ENCODE measurements at places on chromosomes 1 and 21.

- DNase-seq = no peak
Measured at GRCh38 chr1:45013551-45014209, 1.6 kb downstream of the UROD start.

DNA sequence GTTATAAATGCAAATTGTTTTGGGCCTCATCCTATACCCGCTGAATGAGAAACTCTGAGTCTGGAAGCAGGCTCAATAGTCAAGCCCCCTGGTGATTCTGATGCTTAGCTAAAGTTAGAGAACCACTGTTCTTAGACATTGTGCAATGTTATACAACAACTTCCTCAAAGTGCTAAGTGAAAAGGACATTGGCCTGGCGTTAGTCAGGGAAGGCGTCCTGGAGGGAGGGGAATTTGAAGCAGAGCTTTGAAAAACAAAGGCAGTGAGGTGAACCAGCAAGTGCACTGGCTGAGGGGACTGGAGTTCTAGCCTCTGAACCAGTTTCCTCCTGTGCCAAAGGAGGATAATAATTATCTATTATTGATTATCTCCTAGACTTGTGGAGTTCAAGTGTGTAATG, 5.1 kb downstream of the CD1D start:
- DNase-seq = no peak

DNA sequence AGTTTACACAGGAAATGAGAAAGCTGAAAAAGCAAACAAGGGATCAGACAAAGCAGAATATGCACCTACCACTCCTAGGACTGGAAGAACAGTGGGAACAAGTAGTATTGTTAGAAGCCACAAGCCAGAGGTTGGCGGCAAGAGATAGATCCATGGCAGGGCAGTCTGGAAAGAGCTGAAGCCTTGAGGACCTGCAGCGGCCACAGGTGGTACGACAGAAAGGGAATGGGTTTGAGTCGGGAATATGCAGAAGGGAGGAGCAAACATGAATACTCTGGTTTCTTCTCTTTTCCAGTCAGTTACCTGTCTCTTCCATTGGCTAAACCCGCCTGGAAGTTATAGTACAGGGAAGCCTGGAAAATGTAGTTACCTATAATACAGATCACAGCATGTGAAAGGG, 3.9 kb upstream of the PCNX2 start:
- no peak for DNase-seq

GRCh38 chr1:5936126-5936525, 56.1 kb downstream of the NPHP4 start:
- no peak for DNase-seq

DNA sequence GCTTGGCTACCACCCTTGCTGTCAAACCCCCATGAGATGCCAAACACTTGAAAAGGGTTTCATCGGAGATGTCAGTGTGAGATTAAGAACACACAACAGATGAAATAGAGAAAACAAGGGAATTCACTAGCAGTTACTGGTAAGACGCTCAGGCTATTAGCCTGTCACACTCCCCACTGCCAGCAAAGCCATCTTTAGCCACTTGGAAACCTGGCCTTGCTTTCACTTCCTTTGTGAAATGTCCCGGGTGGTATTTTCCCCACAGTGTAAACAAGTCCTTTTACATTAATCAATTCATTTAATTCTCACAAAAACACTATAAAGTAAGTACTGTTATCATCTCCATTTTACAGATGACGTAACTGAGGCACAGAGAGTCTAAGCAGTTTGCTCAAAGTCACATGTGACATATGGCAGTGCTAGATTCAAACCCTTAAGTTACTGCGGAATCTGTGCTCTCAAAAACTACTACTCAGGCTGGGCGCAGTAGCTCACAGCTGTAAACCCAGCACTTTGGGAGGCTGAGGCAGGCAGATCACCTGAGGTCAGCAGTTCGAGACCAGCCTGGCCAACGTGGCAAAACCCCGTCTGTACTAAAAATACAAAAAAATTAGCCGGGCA, 32.7 kb upstream of the KHDRBS1 start:
- no peak for DNase-seq

GRCh38 chr1:68782890-68783289, 286.0 kb upstream of the DEPDC1 start:
- no peak for DNase-seq

DNA sequence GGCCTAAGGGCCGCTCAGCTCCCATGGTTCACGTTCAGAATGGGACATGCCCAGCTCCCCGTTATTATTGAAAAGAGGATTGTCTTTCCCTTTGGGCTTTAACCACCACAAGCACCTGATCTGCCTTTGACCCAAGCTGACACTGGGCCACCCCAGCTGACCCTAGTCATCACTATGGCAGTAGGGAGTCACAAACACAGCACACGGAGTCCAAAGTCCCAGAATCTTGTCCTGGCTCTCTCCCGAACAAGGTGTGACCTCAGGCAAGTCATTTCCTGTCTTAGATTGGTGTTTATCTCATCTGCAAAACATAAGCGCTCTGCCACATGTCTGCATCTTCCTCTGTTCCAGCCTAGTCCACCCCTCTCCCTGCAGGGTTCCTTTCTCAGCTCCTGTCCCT, 31.5 kb downstream of the IGFN1 start:
- no peak for DNase-seq

- no peak for DNase-seq
Measured at GRCh38 chr1:1428174-1428573, 7.1 kb upstream of the ANKRD65 start.

DNA sequence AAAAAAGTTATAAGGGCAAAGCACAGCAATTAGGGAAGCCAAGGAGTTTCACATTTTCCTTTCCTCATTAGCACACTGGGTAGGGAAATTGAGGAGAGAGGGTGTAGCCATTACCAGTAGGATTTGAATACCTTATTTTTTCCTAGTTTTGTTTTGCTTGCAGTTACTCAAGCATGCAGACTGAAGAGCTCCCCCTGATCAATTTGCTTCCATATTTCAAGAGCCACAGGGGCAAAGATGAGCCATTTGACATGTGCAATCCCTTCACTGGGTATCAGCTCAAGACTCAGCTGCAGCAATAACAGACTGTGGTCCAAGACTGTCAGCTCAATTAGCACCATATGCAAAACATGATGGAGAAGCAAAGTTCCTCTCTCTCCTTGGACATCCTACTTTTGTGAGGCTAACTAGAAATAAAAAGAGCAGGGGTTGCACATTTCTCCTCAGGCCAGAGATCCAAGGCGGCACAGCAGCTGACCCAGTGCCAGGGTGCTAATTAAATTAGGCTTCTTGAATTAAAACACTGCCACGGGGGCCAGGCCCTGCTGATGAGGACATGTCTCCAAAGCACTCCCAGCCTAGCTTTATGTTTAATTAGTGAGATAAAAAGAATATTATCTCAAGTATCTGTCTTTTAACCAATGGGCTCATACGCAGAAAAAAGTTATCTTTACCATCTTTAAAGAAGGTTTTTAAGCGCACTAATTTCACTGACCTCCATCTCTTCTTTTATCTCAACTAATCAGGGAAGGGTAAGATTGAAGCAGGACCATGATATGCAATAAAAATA, 36.7 kb upstream of the LRRC53 start:
- DNase-seq = no peak

GRCh38 chr1:115218034-115218405, 120.0 kb downstream of the NGF start:
- DNase-seq = no peak

- DNase-seq = no peak
Measured at GRCh38 chr1:154019940-154020339, 29.4 kb downstream of the RPS27 start.

- no peak for DNase-seq
Measured at GRCh38 chr21:33924766-33925100, 9.1 kb upstream of the ATP5PO start.

GRCh38 chr1:46755121-46755520, 36.2 kb upstream of the EFCAB14 start:
- DNase-seq = no peak

- no peak for DNase-seq
Measured at GRCh38 chr1:157978586-157979403, 14.7 kb upstream of the KIRREL1 start.

DNA sequence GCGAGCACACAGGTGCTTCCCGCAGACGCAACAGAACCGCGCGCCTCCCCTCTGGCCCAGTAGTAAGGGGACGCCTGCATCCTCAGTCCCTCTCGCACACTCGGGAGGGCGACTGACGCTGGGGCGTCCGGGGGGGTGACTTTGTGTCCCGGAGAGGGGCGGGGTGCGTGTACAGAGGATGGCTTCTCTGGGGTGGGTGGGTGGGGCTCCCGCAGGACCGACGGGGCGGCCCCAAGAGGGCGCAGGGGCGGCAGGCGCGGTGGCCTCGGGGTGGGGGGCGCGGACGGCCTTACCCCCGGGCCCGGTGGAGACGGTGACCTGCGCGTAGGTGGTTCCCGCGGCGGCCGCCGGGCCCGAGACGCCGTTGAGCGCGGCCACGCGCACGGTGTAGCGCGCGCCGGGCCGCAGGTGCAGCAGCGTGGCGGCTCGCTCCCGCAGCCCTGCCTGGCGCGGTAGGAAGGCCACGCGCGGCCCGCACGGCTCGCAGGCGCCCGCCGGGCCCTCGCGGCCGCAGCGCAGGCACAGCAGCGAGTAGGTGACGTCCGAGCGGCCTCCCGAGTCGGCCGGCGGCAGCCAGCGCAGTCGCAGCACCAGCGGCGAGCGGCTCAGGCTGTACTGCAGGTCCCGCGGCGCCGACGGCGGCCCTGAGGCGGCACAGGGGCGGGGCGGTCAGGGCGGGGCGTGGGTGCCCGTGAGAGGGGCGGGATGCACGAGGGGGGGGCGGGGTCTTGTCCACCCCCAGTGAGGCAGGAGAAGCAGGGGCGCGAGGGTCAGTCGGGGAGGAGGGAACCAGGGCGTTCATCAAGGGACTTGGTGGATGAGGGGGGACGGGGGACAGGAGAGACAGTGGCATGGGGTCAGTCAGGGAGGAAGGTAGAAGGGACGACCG, 12.1 kb downstream of the EPHA10 start:
- no peak for DNase-seq

DNA sequence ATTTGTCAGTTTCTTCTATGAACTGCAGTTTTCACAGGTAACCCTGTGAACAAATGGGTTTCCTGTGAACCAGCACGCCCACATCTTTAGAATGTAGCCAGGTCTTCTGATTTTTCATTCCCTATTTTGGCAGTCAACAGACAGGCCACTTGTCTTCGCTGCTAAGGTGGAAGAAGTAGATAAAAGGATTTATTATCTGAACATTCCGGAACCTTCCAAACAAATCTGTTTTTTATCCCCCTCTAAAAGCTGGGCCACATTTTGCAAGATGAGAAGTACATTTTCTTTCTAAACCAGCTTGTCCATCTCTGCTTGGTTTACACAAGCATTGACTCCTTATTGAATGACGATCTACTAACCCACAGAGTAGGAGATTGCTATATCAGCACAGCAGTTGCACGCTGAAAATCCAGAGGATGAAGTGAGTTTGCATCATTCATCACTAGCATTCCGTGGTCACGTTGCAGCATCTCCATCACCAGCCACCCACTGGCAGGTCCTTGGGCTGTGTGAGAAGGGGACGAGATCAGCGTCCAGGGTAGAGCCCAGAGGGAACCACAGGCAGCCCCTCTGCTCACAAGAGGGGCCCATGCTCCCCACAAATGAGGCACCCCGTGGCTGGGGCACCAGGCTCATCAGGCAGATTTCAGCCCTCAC, 83.5 kb downstream of the TOMM20 start:
- DNase-seq = no peak

GRCh38 chr1:162384116-162384515, 2.6 kb downstream of the C1orf226 start:
- DNase-seq = no peak

DNA sequence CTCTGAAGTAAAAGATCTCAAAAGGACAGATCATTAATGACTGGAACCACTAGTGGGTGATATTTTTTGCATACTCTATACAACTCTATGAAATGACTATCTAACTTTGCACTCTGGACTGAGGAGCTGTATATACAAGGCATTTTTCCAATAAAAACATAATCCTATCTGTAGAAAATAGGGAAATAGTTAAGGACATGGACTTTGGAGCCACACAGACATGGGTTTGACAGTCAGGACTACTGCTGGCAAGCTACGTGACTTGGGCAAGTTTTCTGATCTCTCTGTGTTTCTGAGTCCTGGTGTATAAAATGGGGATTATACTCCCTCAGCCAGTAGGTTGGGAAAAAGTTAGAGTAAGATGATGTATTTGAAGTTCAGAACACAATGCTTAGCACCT, 20.9 kb upstream of the HSD3B2 start:
- no peak for DNase-seq

DNA sequence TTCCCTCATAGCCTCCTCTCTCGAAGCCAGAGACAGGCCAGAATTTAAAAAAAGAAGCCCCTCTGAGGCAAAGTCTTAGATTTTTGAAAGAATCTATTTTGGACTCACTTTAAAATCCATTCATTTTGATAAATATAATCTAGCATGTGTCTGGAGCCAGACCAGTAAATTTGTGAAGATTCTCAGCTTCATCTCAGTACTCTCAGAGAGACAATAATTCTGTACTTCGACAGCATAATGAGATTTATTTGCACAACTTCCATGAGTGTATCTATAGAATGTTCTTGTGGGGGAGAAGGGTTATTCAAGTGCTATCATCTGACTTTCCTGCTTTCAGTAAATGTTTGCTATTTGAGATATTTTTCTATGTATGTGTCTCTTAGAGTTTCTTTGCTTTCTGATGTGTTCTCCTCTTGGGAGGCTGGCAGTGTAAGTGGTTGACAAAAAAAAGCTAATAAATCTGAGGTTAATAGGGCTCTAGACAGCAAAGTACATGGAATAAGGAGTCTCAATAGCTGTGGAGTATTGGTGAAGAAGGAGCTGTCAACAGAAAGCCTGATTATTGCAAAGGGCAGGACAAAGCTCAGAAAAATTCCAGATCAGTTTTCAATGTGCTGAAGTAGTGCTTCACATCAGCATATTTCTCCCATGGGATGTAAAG, 223.0 kb downstream of the PTBP2 start:
- DNase-seq = no peak

DNA sequence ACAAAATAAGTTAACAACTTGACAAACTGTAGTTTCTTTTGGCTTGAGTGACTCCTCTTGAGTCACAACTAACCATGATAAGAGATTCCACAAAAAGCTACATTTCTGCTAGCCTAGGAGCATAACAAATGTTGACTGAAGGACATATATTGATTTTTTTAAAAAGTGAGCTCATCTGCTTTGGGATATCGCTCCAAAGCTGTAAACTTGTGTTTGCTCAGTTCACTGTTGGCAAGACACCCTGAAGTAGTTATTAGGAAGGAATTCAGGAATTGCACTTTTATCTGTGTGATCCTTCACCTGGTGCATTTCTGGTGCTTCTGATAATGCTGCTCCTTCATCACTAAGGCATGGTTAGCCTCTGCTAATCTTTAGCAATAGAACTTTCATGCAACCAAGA, 23.7 kb downstream of the RWDD3 start:
- DNase-seq = no peak

Data from CD4-positive, alpha-beta T cell treated with Interleukin-15 for 4 hours (primary cell).